ENCODE measurements at places on chromosomes 11 and 22. TPM values are rescaled to one million over a fixed set of nuclear protein-coding genes. Genes with fewer than 3 reads are reported as not detected.

ATG16L2 gene
- 17.9 TPM for polyA plus RNA-seq

DTX4 gene
- 19.4 TPM for polyA plus RNA-seq

SLC25A1 gene
- polyA plus RNA-seq = 20.4 TPM

A4GALT gene
- polyA plus RNA-seq = 37.0 TPM

TRIM51 gene
- polyA plus RNA-seq = not detected

C1QTNF5 gene
- polyA plus RNA-seq = 27.6 TPM

SSRP1 gene
- polyA plus RNA-seq = 90.6 TPM

CRYBB2 gene
- polyA plus RNA-seq = not detected

EFEMP2 gene
- polyA plus RNA-seq = 87.9 TPM

SLC37A2 gene
- 5.3 TPM for polyA plus RNA-seq

DNA sequence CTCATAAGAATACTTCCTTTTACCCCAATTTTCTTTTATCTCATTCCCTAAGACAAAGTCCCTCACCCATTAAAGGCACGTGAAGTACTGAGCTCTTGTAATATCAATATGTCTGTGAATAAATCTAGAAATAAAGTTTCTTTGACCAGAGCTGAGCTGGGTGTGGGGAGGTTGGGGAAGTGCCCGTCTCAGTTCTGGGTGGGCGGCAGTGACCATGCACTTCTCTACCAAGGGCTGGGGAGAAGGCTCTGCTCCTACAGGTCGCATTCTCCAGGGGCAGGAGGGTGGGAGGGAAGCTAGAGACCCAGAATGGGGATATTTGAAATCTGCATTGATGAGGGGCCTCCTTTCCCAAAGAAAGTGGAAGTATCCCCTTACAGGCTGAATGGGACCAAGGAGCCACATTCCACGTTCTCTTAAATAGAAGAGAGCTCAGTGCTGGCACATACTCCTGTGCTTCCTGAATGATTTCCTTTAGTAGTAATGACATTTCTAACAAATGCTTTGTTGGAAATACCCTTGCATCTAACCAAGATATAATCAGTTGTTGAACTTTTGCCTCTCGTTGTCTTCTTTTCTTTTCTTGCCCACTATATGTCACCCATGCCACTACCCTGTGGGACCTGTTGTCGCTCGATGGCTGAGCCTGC lies 16.1 kb downstream of the RBX1 start:
- DNase-seq = no peak

GRCh38 chr22:38233427-38233826 lies 31.6 kb downstream of the MAFF start:
- no peak for DNase-seq

DNA sequence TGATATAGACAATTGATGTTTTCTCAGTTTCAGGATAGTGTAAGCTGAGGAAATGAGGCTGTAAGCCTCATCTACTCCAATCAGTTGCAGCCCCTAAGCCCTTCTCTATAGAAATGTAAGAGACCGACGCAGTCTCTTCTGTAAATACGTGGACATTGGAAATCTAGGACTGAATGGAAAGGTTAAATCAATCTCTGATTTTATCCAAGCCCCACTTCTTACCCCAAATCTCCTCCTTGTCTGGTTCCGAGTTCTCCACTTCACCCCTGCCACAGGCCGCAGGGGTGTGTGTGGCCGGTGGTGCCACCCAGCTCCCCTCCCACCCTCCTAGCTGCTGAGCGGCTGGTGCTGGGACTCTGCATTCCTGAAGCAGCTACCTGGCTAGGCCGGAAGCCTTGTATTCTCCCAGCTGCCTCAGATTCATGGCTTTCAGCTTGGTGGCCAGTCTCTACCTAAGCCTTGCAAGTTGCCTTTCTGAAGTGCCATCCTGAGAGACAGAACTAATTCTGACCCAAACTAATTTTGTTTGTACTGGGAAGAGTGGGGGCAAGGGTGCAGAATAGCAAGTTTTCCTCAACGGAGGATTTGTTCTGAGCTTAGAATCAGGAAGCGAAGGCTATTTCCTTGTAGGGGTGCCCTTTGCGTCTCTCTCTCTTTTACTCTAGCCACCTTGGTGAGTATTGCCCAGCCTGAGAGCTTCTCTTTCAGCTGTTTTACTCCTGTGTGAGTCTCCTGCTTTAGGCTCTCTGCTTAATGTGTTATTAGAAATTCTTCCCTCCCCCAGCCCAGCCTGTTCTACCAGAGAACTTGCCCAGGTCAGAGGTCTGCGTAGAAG lies 749 bp downstream of the VWA5A start:
- DNase-seq = peak; percentile 13

- no peak for DNase-seq
Observed at GRCh38 chr22:22763512-22763911, 119.1 kb downstream of the GGTLC2 start.

DNA sequence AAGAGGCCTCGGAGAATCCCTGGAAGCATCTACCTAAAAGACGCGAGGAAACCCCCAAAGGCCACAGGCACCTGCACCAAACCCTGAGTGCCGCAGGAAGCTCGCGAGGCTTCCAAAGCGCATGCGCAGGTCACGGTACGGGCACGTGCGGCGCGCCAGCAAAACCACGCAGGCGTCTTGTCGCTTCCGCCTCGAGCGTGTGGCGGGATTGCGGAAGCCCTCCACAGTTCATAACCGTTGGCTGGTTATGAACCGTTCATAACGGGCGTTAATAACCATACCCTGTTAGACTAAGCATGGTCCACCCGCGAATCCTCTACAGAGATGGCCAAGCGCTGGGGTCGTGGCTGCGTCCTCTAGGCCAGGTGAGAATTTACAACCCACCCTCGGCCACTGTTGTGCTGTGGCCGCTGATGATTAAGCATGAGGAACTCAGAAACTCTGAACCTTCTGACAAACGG lies 46.4 kb downstream of the MORC2 start:
- peak; percentile 62 for DNase-seq

Data from hindlimb muscle (tissue), 1 donor.